ENCODE measurements at places on chromosomes 2 and 18.

DNA sequence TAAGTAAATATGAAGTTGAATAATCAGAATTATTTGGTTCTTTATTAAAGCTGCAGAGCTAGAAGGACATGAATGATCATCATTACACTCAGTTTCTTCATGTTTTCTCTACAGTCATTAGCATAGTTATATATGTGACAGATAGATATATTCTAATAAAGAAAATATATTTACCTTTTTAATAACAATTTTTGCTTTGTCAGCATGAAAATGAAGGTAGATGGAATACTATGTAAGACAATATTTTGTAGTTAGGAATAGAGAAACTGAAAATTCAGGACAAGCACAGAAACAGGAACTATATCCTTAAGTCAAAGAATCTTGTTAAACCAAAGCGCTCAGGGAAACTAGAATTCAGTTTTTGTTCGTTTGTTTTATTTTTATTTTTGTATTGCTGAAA is 649.9 kb upstream of the NRXN1 start:
- no peak for DNase-seq

DNA sequence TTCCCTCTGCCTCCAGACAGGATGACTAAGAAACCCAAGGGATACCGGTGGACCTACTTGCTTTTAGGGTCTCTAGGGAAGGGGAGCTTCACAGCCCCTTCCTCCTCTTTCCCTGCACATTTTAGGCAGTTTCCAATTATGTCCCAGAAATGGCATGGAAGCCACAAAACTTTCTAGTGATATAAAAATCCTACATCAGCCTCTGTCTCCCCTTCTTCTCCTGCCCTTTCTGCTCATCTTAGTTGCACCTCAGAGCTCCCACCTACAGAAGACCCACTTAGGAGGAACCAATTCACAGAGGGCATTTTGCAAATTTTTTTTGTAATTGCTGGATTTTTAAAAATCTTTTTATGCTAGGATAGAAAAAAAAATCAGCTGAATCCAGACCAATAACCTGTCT is 263.1 kb downstream of the TNS1 start:
- no peak for DNase-seq

DNA sequence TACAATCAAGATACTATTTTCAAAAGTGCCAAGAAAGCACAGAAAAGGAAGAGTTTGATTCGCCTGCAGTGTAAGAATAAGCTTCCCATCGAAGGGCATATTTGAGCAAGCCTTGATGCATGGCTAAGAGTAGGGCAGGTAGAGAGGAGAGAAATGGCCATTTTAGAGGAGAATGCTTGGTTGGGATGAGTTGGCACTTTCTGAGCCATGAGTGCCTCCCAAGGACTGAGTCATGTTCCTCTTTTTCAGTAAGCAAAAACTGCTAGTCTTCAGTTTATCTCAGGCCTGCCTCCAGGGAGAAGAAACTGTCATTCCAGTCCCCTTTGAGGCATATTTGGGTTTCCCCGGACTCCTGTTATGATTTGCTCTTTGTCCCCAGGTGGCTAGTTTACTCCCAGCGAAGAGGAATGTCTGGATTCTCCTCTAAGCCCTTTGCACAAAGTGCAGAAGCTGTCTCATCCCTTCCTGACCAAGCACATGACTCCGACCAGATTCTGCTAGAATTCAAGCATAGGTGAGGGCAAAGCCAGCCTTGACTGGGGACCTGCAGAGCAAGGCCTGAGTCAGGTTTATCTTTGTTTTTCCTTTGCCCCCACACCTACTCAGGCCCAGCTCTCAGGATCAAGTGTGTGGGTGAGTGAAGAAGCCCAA is 115.2 kb downstream of the TTC32 start:
- no peak for DNase-seq

DNA sequence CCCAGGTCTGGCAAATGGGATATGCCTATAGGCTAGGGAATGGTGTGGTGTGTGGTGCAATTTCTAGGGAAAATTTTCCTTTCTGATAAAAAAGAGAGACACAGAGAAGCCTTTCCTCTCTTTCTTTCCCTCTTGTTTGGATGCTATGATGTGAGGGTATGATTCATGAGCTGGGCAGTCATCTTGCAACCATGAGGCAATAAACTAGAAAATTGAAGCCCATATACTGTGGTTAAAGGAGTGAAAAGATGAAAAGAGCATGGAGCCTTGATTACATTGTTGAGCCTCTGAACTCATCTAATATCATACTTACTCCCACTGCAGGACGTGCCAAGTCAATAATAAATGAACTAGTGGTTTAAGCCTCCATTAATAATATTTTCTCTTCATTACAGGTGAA is 215.6 kb downstream of the HAUS1 start:
- no peak for DNase-seq

DNA sequence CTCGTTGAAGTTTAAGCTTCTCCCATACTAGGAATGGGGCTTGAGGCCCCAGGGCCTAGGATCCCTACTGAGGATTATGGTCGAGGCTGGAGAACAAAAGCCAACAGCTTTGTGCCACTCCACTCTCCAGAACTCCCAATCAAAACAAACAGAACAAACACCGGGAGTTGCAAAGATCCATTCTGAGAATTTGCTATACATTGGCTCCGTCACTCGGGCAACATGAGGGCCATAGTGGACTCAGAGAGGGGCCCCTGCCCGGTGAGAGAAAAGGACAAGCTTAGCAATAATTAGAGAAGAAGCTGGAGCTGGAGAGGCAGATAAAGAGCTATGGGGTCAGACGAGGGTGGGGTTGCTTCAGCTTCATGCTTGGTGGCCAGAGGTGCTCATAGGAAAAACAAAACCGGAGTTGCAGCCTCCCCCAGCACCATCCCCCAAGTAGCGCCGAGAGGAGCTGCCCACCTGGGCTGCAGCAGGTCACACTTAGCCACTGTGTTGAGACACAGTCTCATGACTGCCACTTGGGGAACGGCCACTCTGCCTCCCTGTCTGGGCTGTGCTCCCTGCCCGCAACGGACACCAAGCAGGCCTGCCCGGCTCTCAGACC is 142.3 kb upstream of the HAAO start:
- DNase-seq, result no peak

GRCh38 chr18:8708670-8709069 is 3.3 kb downstream of the MTCL1 start:
- no peak for DNase-seq

- no peak for DNase-seq
These were observed 155.5 kb downstream of the LDLRAD4 start for GRCh38 chr18:13374096-13374467.

DNA sequence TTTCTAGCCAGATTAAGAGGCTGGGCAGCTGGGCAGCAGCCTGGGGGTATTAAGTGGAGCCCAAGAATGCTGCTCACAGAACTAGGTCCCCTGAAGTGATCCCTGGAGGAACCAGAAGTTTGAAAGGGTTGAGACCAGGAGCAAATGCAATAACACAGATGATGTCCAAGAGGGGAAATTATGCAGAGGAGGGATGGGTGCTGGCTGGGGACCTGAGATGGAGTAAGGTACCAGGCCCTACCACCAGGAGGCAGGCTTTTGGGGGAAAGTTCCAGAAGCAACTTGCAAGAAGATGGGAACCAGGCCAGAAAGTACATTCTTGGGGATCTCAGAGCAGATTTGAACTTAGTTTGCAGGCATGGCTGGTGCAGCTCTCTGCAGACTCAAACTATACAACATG is 175.1 kb downstream of the NCK2 start:
- DNase-seq, result no peak

DNA sequence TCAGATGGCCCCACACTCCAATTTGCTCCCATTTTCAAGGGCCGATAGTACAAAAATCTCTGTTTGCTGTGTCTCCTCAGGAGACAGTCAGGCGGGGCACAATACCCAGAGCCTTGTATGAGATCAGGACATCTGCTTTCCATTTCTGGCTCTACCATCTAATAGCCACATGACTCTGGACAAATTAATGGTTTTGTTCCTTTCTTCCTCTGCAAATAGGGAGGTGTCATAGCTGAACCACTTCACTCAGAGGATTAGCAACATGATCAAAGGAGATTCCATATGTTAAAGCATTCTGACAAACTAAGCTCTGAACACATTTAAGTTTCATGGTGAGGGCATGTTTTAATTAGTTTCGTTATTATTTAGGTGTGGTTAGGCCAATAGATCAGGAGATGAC is 602.1 kb upstream of the SYT4 start:
- DNase-seq, result no peak

DNA sequence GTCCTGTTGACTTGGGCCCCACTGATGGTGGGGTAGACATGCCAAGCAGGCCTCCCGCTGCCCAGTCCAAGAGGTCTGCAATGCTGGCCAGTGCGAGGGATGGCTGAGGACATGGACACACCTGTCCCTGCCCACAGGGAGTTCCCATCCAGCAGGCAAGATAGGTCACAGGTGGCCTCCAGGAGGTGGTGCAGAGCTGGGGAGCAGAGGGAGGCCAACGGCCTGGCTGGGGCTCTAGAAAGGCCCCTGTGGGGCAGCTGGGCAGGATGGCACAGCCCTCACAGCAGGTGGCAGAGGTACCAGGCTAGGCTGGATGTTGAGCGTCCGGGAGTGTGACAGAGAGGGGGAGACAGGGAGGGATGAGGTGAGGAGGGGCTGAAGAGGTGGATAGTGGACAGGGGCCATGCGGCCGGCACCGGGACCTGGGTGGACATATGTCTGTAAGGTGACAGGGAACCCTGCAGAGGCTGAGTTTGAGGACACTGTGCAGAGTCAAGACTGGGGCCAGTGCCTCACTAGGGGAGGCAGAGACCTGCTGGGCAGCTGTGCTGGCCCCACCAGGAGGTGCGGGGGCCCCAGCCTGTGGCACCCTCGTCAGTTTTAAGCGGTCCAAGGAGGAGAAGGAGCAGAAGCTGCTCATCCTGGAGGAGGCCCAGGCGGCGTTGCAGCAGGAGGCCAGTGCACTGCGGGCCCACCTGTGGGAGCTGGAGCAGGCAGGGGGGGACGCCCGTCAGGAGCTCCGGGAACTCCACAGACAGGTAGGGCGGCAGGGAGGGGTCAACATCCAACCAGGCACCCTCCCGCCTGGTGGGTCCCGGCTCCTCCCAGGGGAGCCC is 34.3 kb upstream of the SNED1 start:
- DNase-seq, result no peak

DNA sequence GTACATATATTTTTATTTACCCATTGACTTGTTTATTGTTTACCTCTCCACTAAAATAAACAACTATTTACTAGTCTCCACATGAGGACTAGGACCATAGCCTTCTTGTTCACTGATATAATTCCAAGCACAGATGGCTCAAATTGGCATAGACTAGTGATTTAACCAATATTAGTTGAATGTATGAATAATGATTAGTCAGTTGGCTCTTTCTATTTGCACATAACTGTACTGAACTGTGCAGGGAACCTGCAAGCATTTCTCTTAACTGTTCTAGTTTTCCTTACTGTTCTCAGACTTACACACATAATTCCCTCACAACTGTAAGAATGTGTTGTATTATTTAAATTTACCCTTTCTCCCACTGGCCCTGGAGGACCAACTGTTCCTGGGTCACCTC is 91.9 kb downstream of the COL3A1 start:
- no peak for DNase-seq

DNA sequence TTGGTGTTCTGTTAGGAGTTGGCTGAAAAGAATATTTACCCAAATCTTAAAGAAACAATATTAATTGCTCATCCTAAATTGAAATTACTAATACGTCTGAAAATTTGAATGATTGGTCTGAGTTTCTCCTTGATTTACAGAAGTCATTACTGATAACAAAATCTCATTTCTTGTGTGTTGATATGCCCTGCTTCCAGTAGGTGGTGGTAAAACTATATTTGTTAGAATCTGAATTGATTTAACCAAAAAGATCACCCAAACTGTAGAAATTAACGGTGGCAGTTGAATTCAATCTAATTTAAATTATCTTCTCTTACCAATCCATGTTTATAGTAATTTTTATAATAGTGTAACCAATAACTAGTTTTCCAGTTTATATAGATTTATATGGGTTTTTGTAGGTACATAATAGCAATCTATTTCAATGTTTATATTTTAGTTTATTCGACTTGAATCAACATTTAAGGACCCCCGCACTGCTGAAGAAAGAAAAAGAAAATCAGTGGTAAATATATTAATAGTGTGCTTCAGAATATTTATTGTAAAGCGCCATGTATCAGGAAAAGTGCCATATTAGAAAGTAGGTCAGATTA is 38.3 kb downstream of the PAPOLG start:
- no peak for DNase-seq

- DNase-seq, result no peak
These were observed 1508.7 kb upstream of the TMEFF2 start for GRCh38 chr2:193703411-193703810.

DNA sequence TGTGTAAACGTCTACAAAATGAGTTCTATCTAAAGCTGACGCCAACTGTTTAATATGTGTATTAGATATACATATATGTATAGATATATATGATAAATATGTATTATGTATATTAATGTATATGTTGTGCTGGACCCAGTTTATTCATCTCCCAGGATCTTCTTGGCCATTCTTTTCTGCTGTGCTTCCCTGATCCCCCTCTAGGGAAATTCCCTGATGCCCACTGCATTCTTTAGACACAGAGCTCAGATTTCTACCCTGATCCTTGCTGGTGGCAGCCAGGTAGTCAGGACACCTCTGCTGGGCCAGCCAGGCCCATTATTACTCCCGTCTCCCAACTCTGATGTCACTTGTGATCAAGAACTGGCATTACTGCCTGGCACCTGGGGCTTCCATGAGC is 292.0 kb downstream of the PTPRM start:
- no peak for DNase-seq

GRCh38 chr2:70987386-70987785 is 7.3 kb downstream of the TEX261 start:
- DNase-seq, result no peak

- no peak for DNase-seq
These were observed 394.1 kb upstream of the ATP5MC3 start for GRCh38 chr2:175575346-175576258.

GRCh38 chr2:236720974-236721540 is 151.4 kb downstream of the ACKR3 start:
- DNase-seq, result no peak

DNA sequence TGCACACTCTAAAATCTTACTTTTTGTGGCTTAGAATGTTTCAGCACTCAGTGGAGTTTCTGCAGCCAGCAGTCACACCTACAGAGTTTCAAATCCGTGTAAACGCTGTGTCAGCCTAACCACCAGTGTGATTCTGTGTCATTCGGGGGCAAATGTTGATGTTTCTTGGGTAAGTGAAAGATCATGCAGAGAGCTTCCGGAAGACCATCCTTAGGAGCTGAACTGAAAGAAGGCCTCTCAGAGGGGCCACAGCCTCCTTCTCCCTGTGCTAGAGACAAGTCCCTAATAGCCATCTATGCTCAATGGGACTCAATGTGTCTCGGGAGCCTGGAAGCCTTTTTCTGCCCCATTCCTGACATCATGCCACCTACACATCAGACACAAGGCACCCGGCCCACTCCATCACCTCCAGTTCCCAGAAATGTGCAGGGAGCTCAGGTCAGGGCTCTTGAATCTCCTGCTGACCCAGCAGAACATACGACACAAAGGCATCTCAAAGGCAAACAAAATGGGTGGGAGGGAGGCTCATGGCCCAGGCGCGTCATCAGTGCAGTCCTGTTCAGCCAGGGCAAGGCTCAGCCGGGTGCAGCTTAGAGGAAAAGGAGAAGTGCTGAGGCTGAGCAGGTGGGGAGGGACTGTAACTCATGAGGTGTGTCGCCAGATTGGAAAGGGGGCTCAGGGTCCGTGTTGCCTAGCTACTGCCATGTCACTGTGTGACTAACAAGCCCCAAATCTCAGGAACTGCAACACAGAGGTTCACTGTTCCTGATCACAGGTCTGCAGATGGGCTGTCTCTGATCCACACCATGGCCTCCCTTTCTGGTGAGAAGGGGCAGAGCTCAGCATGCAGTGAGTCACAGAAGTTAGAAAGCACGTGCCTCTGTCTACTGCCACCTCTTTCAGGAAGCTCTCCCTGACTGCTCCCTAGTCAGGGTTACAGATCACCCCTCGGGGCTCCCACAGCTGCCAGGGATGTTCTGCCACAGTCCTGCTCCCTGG is 82.0 kb downstream of the SMAD7 start:
- DNase-seq, result no peak

- no peak for DNase-seq
These were observed 3.8 kb downstream of the DLX2 start for GRCh38 chr2:172098650-172099471.
